Motor neuron (in vitro differentiated cells): ENCODE measurements at places on chromosomes 13 and 19. TPM values are rescaled to one million over a fixed set of nuclear protein-coding genes. Genes with fewer than 3 reads are reported as not detected.

FAAP24 gene
- 3.3 TPM in 2 replicates for total RNA-seq

CEACAM6 gene
- 0.50 TPM in 1 of 2 replicates, not detected in the other for total RNA-seq

SIGLEC8 gene
- total RNA-seq: 1.1 TPM in 1 of 2 replicates, not detected in the other

ICAM4 gene
- not detected in 2 replicates for total RNA-seq

FBXO27 gene
- total RNA-seq: 1.6 and 2.5 TPM in 2 replicates
